Progenitor cell of endocrine pancreas (in vitro differentiated cells): ENCODE measurements at places on chromosomes 4 and X. TPM values are rescaled to one million over a fixed set of nuclear protein-coding genes. Genes with fewer than 3 reads are reported as not detected.

DNA sequence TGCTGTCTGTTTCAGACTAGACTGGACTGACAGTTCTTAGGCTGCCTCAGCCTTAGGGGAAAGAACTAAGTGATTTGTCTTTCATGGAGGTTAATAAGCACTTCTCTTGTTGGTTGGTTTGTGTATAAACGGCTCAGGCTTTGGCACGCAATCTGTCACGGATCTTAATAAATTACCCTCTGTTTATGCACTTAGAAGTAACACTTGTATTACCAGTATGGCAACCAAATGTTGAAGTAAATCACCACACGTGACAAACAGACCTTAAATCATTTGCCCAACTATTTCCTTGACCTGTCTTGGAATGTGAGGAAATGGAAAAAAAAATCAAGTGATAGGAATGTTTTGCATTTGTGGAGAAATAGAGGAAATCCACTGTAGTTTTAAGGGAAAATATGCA lies 69.9 kb downstream of the TEX13A start:
- no peak for DNase-seq

- no peak for DNase-seq
Measured at GRCh38 chrX:120504569-120504968, 35.5 kb upstream of the LAMP2 start.

CLCN5 gene
- total RNA-seq: 14.0 and 17.2 TPM in 2 replicates

GRCh38 chr4:182133033-182133432 lies 110.2 kb upstream of the TENM3 start:
- DNase-seq: no peak

DNA sequence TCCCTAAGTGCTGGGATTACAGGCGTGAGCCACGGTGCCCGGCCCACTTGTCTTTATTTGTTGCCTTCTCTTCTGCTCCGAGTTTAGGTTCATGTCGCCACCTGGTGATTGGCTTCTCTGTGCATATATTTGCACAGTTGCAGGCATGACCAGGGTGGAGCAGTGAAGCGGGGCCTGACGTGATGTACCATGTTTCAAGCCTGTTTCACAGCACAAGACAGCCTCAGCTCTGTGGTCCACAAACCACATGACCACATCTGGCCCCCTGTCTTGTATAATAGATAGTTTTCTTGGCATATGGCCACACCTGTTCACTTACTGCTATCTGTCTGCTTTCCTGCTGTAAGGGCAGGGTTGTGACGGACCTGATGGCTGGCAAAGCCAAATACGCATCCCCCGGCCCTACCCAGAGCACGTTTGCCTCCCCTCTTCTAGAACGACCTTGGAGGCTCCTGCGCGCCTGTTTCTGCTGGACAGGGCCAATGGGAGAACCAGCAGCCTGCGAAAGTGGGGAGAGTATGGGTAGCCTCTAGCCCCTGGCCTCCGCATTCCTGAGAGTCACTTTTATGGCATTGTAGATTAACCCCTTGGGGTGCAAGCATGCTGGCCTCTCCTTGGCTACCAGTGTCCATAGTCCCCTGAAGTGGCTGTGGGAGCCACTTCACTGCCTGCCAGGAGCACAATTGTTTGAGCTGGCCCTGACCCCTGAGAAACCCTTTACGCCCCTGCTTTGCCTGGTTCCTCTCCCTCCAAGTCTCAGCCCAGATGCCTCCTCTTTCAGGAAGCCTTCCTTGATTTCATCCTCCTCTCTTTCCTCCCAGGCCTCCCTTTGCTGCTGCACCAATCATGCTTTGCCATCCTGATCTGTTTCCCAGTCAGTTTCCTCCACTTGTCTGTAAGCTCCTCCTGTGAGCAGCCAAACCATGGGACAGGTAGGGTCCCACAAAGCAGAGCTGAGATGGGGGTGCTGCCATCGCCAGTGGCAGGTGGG lies 6.0 kb upstream of the SH3TC1 start:
- no peak for DNase-seq

GRCh38 chr4:73234712-73235111 lies 23.9 kb downstream of the ANKRD17 start:
- no peak for DNase-seq

- DNase-seq: no peak
Measured at GRCh38 chr4:183751106-183751505, 92.0 kb downstream of the TRAPPC11 start.

DNA sequence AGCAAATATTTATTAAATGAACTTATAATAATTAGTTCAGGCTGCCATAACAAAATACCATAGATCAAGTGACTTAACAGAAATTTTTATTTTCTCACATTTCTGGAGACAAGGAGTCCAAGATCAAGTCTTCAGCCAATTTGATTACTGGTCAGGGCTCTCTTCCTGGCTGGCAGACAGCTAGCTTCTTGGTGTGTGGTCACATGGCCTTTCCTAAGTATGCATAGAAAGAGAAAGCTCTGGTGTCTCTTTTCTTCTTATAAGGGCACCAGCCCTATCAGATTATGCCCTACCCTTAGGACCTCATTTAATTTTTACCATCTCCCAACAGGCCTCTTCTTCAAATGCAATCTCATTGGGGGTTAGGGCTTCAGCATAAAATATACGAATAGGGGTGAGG lies 438.5 kb upstream of the INTU start:
- DNase-seq: no peak

CDKL2 gene
- 3.0 and 3.6 TPM in 2 replicates for total RNA-seq

HTRA3 gene
- 0.69 and 0.86 TPM in 2 replicates for total RNA-seq

GRCh38 chrX:44674906-44675305 lies 132.2 kb upstream of the FUNDC1 start:
- DNase-seq: no peak

- DNase-seq: no peak
Measured at GRCh38 chrX:71160475-71160874, 15.8 kb downstream of the NLGN3 start.

PF4V1 gene
- total RNA-seq: not detected in 2 replicates

ESX1 gene
- total RNA-seq: not detected in 2 replicates

- DNase-seq: no peak
Measured at GRCh38 chr4:88147799-88148217, 10.6 kb downstream of the ABCG2 start.

DNA sequence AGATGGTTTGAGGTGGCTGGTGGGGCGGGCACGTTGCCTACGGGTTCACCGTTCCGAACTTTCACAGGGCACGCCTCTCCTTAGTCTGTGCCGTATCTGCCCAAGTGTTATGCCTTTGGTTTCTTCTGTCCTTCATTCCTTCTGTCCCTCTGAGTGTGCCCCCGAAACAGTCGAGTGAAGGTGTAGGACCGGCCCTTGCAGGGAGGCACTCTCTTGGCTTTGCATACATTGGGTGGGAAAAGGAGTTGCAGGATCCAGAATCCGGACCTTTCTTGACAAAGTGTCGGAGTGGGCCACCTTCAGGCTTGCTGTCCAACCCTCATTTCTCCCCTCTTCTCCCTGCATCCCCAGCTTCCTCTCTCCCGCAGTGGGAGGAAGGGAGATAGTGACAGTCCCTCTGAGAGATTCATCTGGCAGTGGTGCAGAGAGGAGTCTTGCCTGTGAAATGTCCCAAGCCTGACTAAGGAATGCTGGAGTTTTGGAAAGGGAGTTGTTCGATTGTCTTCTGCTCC lies 569 bp downstream of the ARFIP1 start:
- no peak for DNase-seq

GRCh38 chr4:98828801-98829200 lies 100.1 kb downstream of the EIF4E start:
- DNase-seq: no peak
